ENCODE measurements at places on chromosomes 2 and 18.

GRCh38 chr2:72848436-72849137, 22.8 kb upstream of the EXOC6B start:
- DNase-seq = no peak

- DNase-seq = no peak
Observed at GRCh38 chr2:75705921-75706320, 4.8 kb downstream of the GCFC2 start.

GRCh38 chr18:8705961-8706790, 820 bp downstream of the MTCL1 start:
- DNase-seq = no peak

DNA sequence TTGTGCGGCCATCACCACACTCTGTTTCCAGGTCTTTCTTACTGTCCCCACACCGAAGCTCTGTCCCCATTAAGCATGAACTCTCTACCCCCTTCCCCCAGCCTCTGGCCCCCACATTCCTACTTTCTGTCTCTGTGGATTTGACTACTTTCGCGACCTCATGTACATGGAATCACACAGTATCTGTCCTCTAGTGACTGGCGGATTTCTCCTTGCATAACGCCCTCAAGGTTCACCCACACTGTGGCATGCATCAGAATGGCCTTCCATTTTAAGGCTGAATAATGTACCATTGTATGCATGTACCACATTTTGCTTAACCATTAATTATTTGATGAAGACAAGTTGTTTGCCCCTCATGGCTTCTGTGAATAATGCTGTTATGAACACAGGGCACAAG, 467.6 kb upstream of the HS6ST1 start:
- no peak for DNase-seq

All from activated T-helper 1 cell treated with Interleukin-2 at 50 U/mL for 16 hours (primary cell).